ENCODE measurements at places on chromosomes 2 and 18.

- DNase-seq = no peak
Observed at GRCh38 chr2:238053191-238053776, 7.5 kb upstream of the SCLY start.

DNA sequence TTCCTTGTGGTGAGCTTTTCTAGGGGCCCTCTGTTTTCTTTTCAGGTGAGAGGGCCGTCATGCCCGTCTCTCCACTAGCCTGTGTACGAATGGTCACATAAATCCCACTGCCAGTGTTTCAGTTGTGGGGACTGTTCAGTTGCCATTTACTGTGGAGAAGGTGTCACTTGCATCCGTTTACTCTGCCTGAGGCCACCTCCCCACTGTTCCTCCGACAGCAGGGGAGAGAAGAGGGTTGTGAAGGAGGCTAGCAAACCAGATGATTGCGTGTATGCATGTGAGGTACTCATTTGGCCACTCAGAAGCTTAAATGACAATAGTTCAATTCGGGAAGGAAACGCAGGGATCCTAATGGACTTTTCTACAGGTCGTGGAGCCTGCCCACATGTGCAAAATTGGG is 3.3 kb downstream of the MTCL1 start:
- DNase-seq = no peak

- no peak for DNase-seq
Observed at GRCh38 chr2:26438926-26439325, 37.2 kb downstream of the DRC1 start.

- DNase-seq = no peak
Observed at GRCh38 chr2:177726931-177727348, 334.4 kb downstream of the AGPS start.

GRCh38 chr2:174428214-174428613 is 32.7 kb downstream of the SCRN3 start:
- no peak for DNase-seq

- peak; percentile 8 for DNase-seq
Observed at GRCh38 chr2:174614261-174614660, 16.7 kb upstream of the WIPF1 start.

- DNase-seq = no peak
Observed at GRCh38 chr2:218884519-218884918, 3.9 kb downstream of the WNT10A start.

- no peak for DNase-seq
Observed at GRCh38 chr2:99261242-99261641, 5.8 kb upstream of the LYG2 start.

DNA sequence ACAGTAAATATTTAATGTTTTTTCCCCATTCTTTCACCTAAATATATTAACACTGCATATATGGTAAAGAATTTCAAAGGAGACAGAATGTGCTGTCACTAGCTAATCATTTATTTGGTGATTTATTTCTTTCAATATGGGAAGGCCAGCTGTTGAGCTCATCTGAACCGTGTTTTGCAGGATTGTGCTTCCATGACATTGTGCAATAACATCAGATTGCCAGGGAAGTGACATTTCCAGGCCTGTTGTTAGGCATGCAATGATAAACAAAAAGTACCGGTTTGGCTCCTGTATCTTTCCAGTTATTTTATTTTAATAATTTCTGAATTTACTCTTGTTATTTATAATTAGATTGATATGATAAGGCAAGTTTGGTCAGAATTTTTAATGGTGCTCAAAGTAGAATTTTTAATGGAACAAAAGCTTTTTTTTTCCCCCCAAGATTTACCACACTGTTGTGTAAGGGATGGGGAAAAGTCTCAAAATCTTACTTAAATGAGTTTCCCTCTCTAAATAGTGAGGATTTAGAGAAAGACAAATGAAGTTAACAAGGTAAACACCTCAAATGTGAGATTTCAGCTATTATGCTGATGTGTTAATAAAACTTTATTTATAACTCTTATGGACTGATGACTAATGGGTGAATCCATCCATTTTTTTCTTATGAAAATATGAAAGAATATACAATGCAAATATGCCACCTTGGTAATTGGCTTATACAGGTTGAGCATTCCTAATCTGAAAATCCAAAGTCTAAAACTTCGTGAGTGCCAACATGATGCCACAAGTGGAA is 52.7 kb downstream of the MALT1 start:
- DNase-seq = no peak

DNA sequence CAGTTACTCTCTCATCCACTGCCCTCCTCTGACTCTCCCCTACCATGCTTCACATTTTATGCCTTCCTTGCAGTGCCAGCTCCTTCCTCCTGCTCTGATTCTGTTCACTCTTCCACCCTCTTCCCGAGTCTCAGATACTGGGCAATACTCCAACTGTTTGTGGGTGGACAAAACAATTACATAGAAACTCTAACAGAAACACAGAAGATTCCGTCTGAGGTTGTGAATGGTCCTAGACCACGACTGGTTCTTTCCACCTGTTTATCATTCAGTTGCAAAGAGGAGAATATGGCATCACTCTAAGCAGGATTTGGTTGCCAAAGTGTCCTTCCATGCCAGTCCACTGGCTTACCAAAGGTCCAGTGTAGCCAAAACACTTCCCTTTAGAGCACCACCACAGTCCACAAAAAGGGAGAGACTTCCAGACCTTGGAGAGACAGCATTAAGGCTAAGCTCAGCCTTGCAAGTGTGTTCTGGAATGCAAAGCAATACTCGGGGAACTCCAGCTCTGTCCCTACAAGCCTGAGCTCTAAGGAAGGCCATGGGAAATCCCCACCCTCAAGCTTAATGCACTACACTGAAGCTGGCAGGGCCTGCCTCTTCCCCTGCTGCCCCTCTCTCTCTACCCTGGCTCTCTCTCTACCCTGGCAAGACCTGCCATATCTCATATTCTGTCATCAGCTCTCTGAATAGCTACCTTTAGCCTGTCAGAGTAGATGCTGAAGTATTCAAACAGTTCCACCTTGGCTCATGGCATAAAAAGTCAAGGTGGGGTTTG is 33.6 kb upstream of the RND3 start:
- DNase-seq = no peak

DNA sequence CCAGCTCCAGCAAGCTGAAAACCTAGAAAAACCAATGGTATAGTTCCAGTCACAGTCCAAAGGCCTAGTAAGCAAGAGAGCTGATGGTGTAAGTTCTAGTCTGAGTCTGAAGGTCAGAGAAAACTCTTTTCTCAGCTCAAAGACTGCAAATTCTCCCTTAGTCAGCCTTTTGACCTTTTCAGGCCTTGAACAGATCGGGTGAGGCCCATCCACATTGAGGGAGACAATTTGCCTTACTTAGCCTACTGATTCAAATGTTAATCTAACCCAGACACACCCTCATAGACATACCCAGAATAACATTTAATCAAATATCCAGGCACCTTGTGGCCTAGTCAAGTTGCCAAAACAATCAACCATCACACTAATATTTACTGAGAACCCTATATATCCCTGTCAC is 110.8 kb upstream of the KCNJ3 start:
- DNase-seq = no peak

DNA sequence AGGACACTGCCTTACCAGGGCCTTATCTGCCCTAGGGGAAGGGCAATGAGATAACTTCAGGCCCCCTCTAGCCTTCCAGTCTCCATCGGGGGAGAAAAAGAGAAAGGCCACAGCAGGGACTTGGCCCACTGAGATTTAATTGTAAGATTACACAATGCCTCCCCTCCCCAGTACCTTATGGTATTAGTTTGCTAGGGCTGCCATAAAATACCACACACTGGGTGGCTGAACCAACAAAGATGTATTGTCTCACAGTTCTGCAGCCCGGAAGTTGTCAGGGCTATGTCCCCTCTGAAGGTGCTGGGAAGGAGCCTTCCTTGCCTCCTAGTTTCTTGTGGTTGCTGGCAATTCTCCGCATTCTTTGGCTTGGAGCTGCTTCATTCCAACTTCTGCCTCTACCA is 34.8 kb upstream of the SPATA3 start:
- no peak for DNase-seq

DNA sequence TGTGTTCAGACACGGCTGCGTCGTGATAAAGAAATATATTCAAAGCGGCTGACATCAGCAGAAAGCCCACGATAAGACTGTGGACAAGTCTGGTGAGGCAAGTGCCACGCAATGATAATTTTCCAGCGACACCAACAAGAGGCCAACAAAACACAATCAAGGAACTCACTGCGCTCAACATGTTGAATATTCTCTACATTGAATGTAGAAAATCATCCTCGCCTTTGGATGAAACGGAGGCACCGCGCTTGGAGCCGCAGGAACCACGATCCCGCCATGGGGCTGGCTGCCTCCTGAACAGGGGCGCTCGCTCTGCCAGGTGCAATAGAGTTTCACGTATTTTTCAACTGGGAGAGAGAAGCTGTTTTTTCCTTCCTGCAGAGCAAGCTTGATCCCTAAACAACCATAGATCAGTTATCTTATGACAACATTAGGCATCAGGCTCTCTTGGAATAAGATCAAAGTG is 220.3 kb downstream of the ATAD2B start:
- no peak for DNase-seq

Data from T47D (cell line).